Mucosa of descending colon (tissue), 3 donors: ENCODE measurements at places on chromosomes 7 and 10.

DNA sequence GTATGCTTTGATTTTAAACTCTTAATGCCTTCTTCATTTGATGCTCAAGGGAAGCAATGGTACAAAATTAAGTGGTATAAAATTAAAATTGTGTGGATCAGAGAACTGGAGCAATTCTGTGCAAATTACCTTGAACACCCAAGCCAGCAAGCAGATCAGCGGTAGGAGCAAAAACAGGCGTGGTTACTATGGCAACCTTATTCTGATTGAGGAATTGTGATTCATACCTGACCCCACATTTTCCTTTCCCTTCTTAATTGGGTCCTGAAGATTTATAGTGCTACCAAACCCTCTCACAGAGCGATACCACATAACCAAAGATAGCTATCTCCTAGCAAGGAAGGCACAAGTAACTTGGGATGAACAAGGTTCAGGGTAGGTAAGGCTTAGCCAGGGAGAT, 72.5 kb upstream of the FZD1 start:
- no peak for DNase-seq

- DNase-seq = no peak
Observed at GRCh38 chr7:29139191-29139590, 7.1 kb downstream of the CPVL start.

GRCh38 chr7:42924223-42924838, 7.6 kb downstream of the PSMA2 start:
- no peak for DNase-seq

GRCh38 chr7:124698964-124699363, 66.6 kb downstream of the GPR37 start:
- DNase-seq = no peak

DNA sequence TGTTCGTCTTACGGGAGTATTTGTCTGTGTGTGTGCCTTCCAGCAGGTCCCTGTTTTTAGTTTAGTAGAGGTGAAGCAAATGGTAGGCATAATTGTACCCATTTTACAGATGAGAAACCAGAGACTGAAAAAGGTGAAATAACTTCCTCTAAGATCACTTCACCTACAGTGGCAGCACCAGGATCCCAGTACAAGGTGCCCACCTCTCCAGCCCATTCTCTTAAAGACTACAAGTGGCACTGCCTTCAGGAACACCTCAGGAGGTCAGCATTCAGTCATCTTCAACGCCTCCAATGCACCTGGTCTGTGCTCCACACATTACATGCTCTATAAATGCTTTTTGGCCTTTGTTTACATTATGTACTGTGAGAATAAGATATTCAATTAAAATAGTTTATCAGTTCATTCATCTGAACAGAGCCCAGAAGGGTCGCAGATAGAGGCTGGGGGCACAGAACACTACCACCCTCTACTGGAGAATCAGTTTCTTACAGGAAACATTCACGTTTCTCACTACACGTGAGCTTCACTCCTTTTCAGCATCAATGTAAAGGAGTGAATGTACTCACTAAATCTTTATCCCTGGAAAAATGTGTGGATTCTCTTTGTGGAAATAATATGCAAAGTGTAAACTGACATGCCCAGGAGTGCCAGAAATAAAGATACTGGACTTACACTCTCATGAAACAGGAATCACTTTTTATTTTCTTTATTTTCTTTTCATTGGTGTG, 45.5 kb upstream of the ABLIM1 start:
- no peak for DNase-seq
